ENCODE measurements at places on chromosomes 5 and 9.

GRCh38 chr9:81578606-81579005 lies 110.7 kb downstream of the TLE1 start:
- no peak for DNase-seq

DNA sequence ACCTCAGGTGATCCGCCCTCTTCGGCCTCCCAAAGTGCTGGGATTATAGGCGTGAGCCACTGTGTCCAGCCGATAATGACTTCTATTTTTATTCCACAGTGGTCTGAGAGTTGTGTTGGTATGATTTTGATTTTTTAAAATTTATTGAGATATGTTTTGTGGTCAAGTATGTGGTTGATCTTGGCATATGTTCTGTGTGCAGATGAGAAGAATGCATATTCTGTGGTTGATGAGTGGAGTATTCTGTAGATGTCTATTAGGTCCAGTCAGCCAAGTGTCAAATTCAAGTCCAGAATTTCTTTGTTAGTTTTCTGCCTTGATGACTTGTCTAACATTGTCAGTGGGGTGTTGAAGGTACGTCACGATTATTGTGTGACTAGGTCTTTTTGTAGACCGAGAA lies 338.2 kb upstream of the TARS1 start:
- DNase-seq: no peak

- no peak for DNase-seq
These were observed 1.6 kb downstream of the GRK6 start for GRCh38 chr5:177427919-177428573.

DNA sequence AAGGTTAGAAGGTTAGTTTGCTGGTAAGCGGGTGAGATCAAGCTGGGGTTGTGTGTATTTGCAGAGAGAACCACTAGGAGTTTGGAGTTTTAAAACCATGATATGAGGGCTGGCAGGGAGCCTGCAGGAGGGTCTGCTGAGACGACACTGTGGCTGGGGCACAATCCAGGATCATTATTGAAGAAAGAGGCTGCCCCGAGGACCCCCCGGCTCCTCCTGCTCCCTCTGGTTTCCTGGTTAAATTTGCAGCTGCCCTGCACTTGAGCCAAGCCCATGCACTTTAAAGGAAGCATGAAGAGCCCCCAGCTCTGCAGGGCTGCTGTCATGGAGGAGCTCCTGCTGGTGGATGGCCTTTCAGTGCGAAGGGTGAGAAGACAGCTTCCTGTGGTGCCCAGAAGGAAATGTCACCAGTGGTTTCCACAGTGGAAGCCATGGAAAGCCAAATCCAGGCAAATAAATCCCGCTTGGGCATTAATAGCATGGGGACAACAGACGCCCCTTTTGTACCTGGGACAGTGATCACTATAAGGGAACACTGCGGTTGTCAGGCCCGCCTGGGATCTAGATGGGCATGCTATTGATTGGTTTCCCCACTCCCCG lies 140.7 kb downstream of the NSG2 start:
- DNase-seq: no peak

DNA sequence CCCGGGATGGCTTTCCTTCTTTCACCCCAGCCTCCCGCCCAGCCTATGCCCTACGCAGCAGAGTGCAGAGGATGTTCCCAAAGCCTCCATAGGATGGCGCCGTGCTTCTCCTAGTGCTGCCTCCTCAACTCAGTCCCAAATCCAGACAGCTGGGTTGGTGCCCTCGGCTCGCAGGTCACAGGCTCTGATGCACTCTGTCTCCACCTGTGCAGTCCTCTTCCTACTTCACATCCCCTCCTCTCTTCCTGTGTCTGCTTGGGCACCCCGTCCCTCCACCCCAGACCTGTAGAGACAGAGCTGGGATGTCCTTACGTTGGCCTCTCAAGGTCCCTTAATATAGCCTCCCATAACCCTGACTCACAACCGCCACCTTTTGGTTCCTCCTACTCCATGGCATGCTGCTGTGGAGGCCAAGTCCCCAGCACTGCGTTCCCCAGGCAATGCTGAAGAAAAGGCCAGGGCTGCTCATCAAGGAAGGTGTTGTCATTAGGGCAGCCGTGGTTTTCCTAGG lies 314.4 kb downstream of the GADD45G start:
- DNase-seq: no peak

- no peak for DNase-seq
These were observed 41.0 kb downstream of the KCNV2 start for GRCh38 chr9:2758162-2758897.

DNA sequence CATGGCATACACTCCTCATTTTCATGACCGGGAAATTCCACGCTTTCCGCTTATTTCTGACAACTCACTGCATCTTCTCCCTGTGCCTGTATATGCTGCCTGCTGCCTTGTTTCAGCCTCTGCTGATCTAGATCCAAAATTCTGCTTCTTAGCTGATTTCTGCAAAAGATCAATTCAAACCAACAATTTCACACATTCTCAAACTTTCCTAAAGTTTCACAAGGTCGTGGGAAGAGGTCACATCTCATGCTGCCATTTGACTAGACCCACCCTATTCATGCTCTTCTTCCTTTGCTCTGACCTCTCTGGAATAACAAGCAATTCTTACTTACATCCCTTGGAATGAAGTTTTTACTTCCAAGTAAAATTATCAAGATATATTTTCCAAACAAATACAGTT lies 84.5 kb downstream of the TMEM167A start:
- DNase-seq: no peak

GRCh38 chr9:7906783-7907550 lies 107.4 kb upstream of the DMAC1 start:
- no peak for DNase-seq

DNA sequence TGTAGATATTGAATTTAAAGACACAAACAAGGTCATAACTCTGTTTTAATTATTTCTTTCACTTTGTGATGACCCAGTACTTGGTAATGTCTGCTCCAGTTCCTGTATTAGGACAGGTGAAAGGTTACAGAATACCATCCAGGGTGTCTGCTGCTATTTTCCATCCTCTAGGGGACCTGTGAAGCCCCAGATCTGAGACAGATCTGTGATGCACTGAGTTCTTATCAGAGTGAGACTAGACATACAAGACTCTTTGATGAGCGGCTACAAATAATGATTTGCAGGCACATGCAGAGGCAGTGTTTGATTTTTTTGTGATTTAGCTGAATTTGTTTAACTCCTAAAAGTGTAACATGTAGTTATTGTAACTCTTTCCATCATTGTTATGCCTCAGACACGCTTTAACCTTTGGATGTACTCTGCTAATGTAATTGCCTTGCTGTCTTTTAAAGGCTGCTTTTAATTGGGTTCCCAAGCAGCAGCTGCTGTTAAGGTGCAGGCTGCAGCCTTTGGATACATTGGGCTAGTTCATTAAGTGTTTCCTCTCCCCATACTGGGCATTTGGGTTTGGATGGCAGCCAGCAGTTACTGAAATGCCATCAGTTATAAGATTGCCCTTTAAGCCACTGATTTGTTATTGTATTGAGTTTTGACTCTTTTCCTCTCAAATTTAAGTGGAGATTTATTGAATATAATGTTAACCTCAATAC lies 63.3 kb downstream of the RASGRF2 start:
- DNase-seq: no peak

- no peak for DNase-seq
These were observed 32.5 kb upstream of the MYORG start for GRCh38 chr9:34409154-34409553.

DNA sequence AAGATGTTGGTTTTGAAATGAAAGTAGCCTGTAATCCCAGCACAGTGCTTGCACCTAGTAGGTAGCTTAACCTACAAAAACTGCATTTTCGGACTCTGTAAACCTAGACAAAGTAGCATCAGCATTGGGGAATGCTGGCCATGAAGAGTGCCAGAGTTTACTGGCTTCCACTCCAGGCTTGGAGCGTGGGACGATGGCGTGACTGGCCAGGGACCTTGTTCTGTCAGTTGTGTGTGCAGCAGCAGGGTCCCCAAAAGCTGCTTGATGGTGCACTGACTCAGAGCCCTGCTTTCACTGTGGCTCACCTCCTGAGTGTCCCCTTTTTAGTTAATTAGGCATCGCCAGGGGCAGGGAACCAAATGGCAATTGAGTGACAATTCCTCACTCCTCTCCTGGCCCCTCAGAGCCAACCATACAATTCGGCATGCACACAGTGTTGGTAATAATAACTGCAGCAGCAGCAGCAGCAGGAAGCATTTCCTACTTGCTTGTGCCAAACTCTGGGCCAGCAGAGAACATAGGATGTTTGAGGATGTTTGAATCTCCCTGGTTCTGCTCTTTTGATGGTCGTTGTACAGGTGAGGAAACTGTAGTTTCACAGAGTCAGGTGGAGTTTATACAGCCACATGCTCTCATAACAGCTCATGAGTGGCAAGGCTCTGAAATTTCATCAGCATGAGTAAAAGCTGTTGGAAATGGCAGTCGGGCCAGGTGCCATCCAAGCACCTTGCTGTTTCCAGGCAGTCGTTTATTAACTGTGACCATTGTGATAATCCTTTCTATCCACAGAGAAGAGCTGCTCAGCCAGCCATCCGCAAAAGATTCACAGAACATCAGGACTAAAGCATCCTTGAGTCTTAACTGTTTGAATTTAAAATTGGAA lies 4.2 kb downstream of the UBE2QL1 start:
- DNase-seq: no peak

DNA sequence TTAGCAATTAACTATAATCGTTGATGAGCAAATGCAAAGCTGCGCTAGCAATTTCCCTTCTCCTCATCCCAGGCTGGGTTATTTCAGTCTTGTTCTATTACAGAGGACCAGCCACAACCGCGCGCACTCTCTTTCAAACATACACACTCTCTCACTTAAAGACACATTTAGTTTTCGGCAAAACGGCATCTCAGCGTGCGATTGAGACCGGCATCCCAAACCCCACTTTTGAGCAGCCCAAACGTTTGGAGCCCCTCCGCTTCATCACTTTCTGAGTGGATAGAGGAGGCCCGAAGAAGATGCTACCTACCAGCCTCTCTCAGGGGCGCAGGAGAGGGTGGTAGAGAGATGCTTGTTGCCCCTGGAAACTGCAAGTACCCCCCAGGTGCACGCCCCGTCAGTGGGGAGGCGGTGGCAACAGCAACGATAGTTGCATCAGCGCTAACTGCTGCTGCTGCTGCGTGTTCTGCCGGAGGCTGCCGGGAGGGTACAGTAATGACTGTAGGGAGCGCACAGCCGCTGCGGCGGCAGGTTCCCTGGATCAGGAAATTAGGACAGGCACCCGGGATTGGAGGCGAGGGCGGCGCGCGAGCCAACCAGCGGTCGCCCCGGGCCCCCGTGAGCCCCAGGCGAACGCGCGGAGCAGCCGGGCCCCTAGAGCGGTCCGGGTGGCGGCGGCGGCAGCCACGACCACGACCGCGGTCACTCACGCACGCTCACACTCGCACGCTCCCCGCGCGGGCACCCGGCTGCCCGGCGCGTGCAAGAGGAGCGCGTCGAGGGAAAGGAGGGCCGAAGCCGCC lies 467 bp upstream of the VLDLR start:
- peak; percentile 52 for DNase-seq

- DNase-seq: no peak
These were observed 4.7 kb downstream of the PFDN1 start for GRCh38 chr5:140298183-140298601.

GRCh38 chr9:97348871-97349270 lies 41.4 kb downstream of the CCDC180 start:
- DNase-seq: no peak

DNA sequence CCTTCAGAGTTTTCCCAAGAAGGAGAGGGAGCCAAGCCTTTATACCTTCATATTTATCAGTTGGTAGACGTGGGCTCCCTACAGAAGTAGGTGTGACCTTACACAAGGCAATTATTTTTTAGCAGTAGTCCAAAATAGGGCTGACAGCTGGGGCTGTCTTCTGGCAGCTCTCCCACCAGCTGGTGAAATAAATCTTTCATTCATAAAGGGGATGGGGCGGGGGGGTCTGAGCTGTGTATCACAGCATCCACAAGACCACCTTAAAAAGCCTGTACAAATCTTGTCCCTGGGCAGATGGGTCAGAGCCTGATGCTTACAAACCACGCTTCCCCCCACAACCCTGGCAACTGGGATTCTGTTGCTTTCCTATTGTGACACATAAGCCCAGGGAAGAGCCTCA lies 19.7 kb downstream of the CSF2 start:
- no peak for DNase-seq

DNA sequence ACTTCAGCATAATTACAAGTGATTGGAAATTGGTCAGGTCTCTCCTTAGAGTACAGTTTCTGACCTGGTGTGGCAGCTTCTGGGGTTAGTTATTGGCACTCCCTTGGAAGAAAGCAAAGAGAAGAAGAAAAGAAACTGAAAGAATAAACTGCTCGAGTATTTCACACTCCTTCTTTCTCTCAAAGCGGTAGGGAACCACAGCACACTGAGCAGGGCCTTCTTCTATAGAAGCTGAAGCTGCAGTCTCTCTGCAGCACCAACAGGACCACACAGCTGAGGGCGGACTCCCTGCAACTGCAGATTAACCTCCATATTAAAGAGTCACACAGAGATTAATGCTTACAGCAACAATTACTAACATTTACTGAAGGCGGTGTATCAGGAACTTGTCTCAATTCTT lies 152.0 kb downstream of the TRPM6 start:
- no peak for DNase-seq

GRCh38 chr5:177446200-177447065 lies at the start of gene PRR7:
Gene PRR7 (plus strand): TSS chr5:177446814. CDS start chr5:177455068, 8,254 bp downstream.
- peak; percentile 97 for DNase-seq

Measured in posterior cingulate gyrus (tissue), 11 donors.